Substantia nigra (tissue), 51 donors: ENCODE measurements at places on chromosomes 7 and 10.

DNA sequence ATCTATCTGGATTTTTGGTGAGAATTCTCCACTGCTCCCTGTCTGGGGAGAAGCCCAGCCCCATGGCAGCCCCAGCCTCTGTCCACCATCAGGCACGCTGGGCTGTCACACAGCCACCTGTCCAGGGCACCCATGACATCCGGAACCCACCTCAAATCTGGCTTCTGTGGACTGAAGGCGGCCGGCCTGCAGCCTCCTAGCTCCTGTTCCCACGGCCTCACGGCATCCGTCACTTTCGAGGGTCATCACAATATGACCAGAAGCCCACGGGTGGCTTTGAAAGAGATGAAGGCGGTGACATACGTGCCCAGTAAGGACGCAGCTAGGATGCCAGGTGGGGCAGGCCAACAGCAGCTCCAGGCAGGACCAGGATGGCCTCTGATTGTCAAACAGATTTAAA is 140.9 kb downstream of the PTPRN2 start:
- DNase-seq, result no peak

DNA sequence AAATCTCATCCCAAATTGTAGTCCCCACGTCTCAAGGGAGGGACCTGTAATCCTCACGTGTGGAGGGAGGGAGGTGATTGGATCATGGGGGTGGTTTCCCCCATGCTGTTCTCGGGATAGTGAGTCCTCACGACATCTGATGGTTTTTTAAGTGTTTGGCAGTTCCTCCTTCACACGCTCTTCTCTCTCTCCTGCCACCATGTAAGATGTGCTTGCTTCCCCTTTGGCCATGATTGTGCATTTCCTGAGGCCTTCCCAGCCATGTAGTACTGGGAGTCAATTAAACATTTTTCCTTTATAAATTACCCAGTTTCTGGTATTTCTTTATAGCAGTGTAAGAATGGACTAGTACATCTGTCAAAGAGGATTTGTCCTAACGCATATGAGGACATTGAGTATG is 59.5 kb downstream of the RGS10 start:
- no peak for DNase-seq

DNA sequence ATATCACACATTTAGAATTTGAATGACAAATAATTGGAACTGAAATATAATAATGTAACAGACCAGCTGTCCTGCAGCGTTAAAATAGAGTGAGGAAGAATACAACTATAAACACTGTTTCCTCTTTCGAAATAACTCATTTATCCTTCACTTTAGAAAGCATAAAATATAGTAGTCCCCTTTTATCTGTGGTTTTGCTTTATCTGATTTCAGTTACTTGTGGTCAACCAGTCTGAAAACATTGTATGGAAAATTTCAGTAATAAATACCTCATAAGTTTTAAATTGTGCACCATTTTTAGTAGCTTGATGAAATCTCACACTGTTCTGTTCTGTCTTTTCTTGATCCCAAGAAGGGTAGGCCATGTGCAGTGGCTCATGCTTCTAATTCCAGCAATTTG is 31.7 kb downstream of the POLR1F start:
- DNase-seq, result no peak

DNA sequence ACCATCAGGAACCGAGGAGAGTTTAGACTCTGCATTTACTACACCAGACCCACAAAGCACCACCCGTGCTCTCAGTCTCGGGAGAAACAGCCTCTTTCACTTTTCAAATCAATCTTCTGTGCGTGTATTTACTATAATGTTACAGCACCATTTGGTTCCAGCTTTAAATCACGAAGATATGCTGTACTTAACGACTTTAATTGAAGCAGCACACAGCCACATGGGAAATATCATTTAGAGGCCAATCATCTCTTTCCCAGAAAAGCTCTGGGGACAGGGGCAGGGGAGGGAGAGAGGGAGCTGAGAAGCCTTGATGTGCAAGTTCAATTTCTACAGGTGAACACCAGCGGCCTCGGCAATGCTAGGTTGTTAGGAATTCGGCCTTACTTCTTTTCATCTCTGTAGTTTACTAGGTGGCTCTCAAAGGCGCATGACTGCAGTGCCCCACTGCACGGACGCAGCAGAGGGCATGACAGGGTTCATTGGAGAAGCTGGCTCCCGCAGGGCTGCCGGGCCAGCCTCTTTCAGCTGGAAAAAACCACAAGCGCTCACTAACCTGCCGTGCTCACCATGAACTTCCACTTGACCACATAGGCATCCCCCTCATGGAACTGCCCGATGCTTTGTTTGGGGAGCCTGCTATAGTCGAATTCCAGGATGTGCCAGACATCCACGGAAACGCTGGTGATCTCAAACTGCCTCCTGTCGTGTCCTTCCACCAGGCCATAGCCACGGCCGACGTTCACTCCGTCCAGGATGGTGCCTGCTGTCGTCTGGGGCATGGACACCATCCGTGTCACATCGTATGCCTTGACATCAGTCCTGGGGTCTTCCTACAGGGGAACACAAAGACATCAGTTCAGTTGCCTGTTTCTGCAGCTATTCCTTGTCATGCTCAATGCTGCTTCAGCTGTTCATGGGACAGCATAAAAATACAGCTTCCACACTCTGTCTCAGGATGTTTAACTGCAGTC is 154.5 kb downstream of the SVIL start:
- no peak for DNase-seq

DNA sequence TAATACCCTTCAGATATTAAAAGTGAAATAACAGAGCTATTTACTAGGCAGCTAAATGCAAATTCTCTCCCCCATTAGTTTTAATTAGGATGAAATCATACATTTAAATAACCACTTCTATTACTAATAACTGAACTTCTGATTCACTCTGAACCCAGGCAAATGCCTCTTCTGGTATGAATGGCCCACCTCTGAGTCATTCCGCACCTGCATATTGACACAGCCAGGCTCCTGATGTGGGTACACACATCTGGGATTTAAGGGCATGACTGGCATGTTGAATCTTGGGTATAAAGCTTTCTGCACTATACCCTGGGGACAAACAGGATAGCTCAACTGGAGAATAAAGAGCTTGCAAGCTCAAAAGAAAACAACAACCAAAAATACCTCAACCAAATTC is 140.9 kb downstream of the AUTS2 start:
- no peak for DNase-seq
